ENCODE measurements at places on chromosomes 1 and 21.

DNA sequence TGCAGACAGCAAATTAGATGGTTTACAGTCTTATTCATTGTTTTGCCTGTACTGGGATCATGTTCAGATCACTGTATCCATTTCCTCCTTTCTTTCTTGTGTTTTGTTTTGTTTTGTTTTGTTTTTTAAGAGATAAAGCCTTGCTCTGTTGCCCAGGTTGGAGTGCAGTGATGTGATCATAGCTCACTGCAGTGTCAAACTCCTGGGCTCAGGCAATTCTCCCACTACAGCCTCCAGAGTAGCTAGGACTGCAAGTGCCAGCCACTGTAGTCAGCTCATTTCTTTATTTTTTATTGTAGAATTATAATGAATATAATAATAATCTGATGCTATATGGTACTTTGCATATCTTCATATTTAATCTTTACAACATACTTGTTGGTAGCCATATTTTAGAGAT, 403.7 kb upstream of the B3GALT2 start:
- DNase-seq: no peak

GRCh38 chr1:183590244-183591191, at the start of gene NCF2:
NCF2 (minus strand) TSS chr1:183590459; CDS start chr1:183590329, 130 bp downstream.
- no peak for DNase-seq

- DNase-seq: no peak
Observed at GRCh38 chr1:220485131-220485530, 42.8 kb upstream of the MARK1 start.

DNA sequence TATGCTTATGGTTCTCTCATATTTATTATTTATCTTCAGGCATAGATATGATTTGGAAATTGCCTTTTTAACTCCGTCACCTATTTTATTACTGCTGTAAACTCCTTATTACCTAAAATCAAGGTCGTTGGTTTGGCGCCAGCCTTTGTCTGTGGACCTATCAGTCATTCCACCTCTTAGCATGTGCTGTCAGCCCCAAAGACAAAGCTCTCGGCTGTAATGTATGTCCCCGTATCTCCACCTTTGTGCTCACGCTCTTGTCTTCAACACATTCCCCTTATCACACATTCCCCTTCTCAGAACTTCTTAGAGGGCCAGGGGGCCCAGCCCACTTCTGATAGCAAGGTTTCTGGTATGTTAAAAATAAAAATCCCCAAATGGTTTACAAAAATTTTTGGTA, 342.2 kb downstream of the RYR2 start:
- DNase-seq: no peak

DNA sequence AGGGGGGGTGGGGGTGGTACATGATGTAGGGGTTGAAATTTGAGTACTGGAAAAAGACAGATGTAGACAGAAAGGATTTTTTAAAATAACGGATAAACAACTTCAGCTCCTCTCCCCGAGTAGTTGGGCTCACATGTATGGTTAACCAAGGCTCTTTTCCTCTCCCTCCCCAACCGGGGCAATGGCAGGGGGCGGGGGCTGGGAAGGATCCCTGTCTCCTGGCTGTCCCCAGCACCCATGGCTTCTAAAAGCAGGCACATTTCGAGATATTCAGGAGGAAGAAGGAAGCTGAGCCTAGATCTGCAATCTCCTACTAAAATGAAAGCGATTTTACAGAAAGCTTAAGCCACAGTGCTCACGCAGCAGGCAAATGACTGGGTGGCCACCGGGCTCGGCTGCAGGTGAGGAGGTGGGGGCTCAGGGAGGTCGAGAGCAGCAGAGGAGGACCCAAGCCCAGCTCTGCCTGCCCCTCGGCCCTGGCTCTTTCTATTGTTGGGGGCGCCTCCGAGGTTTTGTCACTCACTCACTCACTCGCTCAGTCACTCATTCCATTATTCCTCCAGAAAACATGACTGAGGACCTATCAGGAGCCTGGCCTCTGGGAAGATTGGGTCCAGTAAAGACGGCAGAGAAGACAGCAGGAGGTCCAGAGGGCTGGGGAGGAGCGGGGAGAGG, 573.3 kb downstream of the PTPRU start:
- no peak for DNase-seq

- DNase-seq: no peak
Observed at GRCh38 chr1:87959236-87959635, 630.6 kb downstream of the LMO4 start.

GRCh38 chr1:154953611-154954038, 2.3 kb downstream of the PBXIP1 start:
- DNase-seq: no peak

DNA sequence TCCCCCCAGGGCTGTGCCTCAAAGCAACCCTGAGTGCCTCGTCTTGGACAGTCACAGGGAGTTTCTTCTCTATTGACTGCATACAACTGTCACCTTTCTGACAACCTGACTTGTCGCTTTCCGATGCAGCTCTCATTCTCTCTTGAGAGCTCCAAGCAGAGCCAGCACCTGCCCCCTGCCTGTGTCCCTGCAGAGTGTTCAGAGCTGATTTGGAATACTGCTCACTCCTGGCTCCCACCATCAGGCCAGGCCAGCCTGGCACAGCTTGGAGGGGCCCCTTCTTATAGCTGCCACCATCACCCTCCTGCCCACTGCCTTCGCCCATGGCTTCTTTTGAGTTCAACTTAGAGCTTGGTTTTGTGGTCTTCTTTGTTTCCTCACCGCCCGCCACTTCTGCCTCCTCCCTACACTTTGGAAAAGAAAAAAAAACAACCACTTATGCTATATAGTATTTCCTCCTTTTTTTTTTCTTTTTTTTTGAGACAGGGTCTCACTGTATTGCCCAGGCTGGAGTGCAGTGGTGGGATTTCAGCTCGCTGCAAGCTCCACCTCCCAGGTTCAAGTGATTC, 12.3 kb downstream of the NCF2 start:
- no peak for DNase-seq

GRCh38 chr1:207695891-207696290, 51.0 kb downstream of the CR1L start:
- DNase-seq: no peak

DNA sequence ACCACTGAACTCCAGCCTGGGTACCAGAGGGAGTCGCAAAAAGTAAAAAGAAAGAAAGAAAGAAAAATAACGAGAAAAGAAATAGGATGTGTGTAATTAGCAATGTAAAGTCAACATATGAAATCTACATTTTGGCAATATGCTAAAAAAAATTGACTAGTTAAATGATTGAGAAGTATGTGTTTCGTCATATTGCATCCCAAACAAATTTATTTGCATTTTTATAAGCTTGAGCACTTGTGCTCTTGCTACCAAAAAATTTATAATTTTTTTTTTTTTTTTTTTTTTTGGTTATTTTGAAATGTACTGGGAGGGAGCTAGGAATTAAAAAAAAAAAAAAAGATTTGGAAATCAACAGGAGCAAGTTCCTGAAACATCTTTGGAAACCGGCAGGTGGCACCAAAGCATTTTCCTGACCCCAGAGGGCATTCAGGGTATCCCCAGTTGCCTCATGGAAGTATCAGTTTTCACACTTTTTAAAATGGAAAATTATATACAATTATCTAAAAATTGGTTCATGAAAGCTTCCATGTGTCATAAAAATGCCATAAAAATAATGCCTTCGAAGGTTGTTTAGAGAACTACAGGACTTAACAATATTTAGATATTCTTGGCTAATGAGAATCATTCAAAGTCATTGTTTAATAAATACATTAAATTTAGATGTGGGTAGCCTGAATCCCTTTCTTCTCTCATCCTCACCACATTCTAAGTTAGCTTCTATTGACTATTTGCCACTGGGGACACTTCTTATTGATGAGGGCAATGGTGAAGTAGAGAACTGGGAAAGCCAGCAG, 4.8 kb upstream of the HEATR1 start:
- peak; percentile 69 for DNase-seq

DNA sequence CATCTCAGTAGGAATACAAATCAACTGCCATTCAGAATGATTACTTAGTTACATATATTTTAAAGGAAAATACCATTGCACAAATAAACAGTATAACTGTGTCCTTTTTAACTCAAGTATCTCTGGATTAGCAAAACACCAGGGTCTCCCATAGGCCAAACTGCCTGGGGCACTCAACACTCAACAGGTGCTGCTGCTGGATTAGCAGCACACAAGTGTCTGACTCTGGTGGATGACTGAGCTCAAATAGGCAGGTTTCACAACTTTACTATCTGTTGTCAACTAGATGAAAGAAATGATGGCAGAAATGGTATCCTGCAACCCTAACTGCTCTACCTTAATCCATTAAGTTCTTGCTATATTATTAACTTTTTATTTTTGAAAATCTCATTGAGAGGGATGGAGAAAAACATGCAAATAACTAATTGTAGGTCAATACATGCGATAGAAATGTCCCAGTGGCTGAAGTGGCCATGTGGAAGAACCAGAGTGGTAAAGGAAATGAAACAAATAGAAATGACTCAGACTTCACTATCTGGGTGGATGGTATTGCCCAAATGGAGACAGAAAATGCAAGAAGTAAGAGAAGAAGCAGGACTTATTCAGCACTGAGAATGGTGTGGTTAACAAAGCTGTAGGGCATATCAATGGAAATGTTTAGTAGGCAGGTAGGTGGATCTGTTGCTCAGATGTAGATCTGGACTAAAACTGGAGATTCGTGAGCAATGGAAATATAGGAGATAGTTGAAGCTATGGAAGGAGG, 90.8 kb upstream of the CCDC190 start:
- no peak for DNase-seq

DNA sequence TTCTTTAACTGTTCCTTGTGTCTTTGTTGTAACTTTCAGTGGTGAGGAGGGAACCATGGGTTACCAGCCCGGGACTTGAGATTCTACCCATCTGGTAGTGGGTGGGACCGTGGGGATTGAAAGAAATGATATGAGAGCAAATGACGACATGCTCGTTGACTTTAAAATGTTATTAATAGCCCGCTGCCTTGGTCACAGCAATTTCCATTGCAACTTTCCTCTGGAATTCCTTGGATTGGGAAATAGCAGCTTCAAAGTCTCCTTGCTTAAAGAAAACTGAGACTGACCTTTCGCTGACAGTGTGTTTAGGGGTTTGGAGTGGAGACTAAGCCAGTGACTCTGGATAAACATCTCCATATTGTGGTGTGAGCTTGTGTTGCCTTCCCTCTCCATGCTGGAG, 44.2 kb upstream of the MARK1 start:
- DNase-seq: no peak
